Activated naive CD4-positive, alpha-beta T cell treated with anti-CD3 and anti-CD28 coated beads, Interleukin-2, amount 10 ng/mL, durations not matched to agents 5 hours and 36 hours (primary cell): ENCODE measurements at places on chromosomes 4 and X. TPM values are rescaled to one million over a fixed set of nuclear protein-coding genes. Genes with fewer than 3 reads are reported as not detected.

Gene PNMA6F
- not detected for total RNA-seq

Gene RBM46
- total RNA-seq, result not detected

Gene CT45A2
- not detected for total RNA-seq

Gene PTPN13
- total RNA-seq, result 0.22 TPM

Gene DKK2
- total RNA-seq, result not detected

Gene HSFX1
- 0.88 TPM for total RNA-seq

Gene LIMCH1
- total RNA-seq, result not detected

Gene CLDN34
- not detected for total RNA-seq

Gene FAT4
- total RNA-seq, result not detected

Gene AMER1
- 4.2 TPM for total RNA-seq
